Mammary microvascular endothelial cell (primary cell): ENCODE measurements at places on chromosomes 1 and 21. TPM values are rescaled to one million over a fixed set of nuclear protein-coding genes. Genes with fewer than 3 reads are reported as not detected.

Gene ATG4C
- 5.9 and 11.1 TPM in 2 replicates for total RNA-seq

Gene ATP5PO
- 319 and 379 TPM in 2 replicates for total RNA-seq

Gene PALMD
- 79.6 and 85.6 TPM in 2 replicates for total RNA-seq

Gene ABCD3
- 22.7 and 25.8 TPM in 2 replicates for total RNA-seq

Gene DDAH1
- total RNA-seq = 66.0 and 66.1 TPM in 2 replicates

Gene RSPH1
- total RNA-seq = not detected in 2 replicates

Gene SH2D2A
- total RNA-seq = 0.33 and 0.98 TPM in 2 replicates
